PC-3 (cell line): ENCODE measurements at places on chromosomes 11 and 22.

DNA sequence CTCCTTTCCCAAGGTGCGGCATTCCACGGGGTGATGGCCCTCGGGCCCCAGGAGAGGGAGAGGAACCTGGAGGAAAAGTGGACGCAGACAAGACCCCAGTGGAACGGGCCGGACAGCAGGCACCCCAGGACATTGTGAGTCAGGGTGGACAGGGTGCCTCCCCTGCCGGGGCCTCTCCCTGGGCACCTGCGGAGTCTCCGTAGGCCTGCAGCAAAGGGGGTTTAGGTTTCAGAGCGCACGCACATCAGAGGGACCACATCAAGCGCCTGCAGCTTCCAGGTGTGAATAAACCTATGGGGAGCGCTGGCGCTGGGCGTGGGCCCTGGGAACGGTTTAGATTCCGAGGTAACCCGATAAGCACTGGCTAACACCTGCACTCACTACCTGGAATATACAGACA, 22.7 kb upstream of the FGF19 start:
- no peak for DNase-seq

DNA sequence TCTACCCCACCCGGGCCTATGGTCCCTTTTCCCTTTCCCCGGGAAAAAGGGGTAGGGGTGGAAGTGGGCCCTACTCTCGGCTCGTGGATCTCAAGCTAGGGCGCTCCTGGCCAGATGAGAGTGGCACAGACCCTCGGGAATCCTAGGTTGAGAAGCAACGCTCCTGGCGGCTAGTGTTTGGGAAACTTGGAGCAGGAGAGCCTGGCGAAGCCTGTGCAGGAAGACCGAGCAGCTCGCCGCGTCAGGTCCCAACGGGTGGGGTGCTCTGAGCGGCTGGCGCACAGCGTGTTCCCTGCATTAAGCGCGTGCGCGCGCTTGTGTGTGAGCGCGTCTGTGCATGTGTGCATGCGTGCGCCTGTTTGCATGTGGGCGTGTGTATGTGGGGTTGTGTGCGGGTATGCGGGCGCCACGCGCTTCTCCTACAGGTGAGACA, 7.1 kb upstream of the FLI1 start:
- peak; percentile 21 for DNase-seq

GRCh38 chr11:1923201-1923956, 3.9 kb downstream of the TNNT3 start:
- DNase-seq, result no peak

- peak; percentile 80 for DNase-seq
These were observed 33.4 kb upstream of the WNT7B start for GRCh38 chr22:46010207-46010867.

- DNase-seq, result peak; percentile 65
These were observed 218.2 kb upstream of the CCDC179 start for GRCh38 chr11:23078289-23078971.

DNA sequence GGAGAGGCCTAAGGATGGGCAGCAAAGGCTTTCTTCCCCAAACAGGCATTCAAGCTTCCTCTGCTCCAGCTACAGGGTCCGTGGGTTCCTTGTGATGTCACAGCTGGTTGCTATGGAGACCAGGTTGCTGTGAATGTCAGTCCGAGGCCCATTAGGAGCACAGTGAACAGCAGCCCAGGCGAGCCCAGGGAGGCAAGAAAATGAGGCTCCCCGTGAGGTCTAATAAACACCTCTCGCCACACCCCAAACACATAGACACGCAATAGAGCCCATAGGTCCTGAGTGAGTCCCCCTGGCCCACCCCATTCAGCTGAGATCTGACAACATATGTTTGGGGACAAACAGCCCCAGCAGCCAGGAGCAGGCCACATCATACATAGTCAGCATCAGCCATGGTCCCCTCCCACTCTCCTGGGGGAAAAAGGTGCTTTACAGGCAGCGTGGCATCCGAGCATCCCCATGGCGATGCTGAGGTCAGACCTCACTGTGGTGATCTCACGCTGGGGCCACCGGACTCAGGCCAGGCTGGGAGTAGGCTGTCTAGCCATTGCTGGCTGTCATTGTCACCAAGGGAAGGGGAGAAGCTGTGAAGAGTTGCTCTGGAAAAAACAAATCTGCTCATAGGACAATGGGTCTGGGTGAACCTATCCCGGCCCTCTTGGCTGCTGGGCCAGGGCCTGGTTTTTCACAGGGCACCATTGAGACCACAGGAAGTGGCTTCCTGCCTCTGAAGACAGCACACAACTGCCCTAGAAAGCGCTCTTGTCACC, 23.1 kb upstream of the TP53I11 start:
- DNase-seq, result no peak

- peak; percentile 97 for DNase-seq
These were observed 4.8 kb upstream of the ELFN2 start for GRCh38 chr22:37431801-37432707.
